ENCODE measurements at places on chromosomes 3 and 15.

DNA sequence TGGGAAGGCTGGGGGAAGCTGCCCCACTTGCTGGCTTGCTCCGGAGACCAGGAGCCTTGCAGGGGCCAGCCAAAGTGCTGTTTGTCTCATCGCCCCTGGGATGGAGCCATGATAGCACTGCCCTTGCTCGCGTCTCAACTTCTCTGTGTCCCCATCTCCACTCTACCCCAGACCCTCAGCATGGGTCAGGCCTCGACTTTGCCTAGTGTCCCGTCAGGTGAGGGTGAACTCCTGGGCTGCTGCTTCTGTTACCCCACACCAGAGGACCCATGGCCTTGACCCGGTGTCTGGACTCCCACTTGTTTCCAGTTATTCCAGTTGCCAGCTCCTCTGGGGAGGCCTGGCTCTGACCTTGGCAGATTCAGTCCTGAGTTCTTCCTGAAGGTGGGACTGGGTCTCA, 36.5 kb upstream of the DUSP7 start:
- DNase-seq = no peak

DNA sequence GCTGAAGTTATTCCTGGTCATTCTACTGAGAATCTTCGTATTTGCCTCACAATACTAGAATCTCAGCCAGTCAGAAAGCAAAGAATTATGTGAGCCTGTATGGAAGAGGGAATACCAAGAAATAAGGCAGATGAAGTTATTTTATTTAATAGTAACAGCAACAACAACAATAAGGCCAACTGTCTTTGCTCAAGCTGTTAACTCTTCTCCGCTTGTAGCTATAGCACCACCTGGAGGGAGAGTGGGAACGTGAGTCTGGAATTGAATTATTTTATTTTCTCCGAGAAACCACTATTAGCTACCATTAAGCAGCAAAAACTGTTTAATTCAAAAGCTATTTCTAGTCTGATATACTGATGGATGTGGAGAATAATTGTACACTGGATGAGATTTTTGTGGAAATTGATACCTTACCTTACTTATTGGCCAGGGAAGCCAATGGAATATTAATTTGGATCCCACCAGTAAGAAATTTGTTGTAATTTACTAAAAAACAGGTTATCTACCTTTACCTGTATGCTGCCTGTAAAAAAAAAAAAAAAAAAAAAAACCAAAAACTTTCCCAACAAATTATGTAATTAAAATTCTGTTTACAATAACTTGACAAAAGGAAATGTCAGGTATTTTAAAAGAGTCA, 50.1 kb downstream of the CALML4 start:
- peak; percentile 19 for DNase-seq

DNA sequence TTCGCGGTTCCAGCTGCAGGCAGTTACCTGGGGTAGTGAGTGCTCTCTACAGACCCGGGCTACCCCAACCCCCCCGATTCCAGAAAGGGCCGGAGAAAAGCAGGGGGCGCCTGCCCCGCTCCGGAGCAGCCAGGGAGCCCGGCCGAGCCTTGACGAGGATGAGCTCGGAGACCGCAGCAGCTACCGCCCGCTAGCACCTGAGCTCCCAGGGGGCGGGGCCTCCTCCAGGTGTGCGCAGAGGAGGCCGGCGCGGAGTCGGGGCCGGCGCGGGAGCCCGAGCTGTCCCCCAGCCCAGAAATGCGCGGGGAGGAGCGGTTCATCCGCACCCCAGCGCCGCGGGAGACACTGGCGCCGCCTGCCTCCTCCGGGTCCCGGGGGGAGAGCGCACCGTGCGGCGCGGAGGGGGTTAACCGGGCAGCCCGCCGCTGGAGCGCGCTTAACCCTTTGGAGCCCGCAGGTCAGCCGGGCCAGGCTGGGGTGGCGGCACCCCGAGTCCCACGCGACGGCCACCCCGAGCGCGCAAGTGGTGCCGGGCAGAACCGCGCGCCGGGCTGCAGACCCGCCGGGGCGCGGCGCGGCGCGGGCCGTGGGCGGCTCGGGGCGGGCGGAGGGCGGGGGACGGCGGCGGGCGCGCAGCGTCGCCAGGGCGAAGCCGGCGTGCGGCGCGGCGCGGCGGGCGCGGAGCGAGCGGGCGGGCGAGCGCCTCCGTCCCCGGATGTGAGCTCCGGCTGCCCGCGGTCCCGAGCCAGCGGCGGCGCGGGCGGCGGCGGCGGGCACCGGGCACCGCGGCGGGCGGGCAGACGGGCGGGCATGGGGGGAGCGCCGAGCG, at the start of gene CACNA1D:
Gene CACNA1D (plus strand): TSS at position 649 of the 829 bp plus-strand sequence. CDS start 556 bp downstream, outside the sequence.
- no peak for DNase-seq

DNA sequence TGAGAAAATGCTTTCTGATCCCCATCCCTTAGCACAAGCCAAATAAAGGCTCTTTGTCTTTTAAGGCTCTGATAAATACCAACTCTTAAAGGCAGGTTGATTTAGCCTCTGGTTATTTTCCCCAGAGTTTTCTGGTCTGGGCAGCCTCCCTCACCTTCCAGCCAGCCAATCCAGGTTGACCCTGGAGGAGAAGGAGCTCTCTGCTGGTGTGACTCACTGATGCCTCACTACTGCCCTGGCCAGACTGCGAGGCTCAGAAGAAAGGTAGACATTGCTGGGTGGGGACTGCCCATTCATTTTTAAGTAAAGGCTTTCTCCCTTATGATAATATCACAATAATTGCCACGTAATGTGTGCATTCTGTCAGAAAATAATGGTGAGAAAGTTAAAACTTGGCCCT, 37.1 kb downstream of the SLCO3A1 start:
- no peak for DNase-seq

- DNase-seq = no peak
Observed at GRCh38 chr3:13144163-13145023, 71.2 kb upstream of the IQSEC1 start.

GRCh38 chr3:87333393-87333892, 57.1 kb upstream of the POU1F1 start:
- DNase-seq = no peak

- no peak for DNase-seq
Observed at GRCh38 chr15:67146875-67147381, 81.5 kb downstream of the SMAD3 start.

GRCh38 chr3:48241796-48242455, 1.0 kb downstream of the ZNF589 start:
- peak; percentile 5 for DNase-seq

GRCh38 chr3:62414786-62415185, 41.4 kb upstream of the FEZF2 start:
- no peak for DNase-seq

- no peak for DNase-seq
Observed at GRCh38 chr3:32437896-32438295, 46.2 kb downstream of the CMTM7 start.

- no peak for DNase-seq
Observed at GRCh38 chr3:34508732-34509131, 710.3 kb downstream of the PDCD6IP start.

GRCh38 chr3:156816091-156816793, 9.9 kb upstream of the LEKR1 start:
- peak; percentile 24 for DNase-seq

- DNase-seq = no peak
Observed at GRCh38 chr3:54951405-54951804, 23.5 kb upstream of the LRTM1 start.

DNA sequence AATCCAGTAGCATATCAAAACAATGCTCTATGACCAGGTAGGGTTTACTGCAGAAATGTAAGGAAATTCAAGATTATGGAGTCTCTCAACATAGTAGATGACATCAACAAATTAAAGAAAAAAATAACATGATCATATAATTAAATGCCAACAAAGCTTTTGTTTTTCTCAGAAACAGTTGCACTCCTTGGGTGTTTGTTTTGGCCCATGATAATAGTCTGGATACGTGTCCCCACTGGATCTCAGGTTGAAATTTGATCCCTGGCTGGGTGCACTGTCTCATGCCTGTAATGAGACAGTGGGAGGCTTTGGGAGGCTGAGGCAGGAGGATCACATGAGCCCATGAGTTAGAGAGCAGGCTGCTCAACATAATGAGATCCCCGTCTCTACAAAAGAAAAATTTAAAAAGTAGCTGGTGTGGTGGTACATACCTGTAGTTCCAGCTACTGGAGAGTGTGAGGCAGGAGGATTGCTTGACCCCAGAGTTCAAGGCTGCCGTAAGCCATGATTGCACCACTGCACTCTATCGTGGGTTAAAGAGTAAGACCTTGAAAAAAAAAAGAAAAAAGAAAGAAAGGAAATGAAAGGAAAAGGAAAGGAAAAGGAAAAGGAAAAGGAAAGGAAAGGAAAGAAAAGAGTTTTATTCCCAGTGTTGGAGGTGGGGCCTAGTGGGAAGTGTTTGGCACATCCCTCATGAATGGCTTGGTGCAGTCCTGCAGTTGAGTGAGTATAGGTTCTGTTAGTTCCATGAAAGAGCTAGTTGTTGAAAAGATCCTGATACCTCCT, 53.3 kb upstream of the FOXB1 start:
- DNase-seq = no peak

DNA sequence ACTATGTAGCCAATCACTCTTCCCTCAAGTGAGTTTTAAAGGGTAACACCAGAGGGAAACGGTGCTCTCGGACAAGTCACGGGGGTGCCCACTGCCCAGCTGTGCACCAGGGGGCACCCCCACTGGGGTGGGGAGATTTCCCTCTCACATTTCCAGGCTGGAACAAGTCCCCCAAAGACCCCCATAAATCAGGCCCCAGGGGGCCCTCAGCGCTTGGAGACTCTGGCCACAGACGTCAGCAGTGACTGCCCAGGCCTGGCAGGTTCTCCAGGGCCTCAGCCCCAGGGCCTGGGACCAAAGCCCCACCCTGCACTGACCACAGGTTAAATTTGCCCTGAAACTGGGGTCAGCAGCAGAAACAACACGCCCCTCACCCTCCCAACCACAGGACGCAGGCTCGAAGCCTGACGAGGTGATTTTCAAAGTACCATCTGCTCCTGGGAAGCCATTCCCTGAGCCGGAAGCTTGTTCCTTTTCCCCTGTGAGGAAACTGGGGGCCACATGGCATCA, 17.0 kb downstream of the XXYLT1 start:
- DNase-seq = no peak

- no peak for DNase-seq
Observed at GRCh38 chr3:152084441-152085158, 184.1 kb upstream of the MBNL1 start.

Data from central memory CD4-positive, alpha-beta T cell (primary cell).